Liver (tissue), 10 donors: ENCODE measurements at places on chromosomes 7 and 10.

DNA sequence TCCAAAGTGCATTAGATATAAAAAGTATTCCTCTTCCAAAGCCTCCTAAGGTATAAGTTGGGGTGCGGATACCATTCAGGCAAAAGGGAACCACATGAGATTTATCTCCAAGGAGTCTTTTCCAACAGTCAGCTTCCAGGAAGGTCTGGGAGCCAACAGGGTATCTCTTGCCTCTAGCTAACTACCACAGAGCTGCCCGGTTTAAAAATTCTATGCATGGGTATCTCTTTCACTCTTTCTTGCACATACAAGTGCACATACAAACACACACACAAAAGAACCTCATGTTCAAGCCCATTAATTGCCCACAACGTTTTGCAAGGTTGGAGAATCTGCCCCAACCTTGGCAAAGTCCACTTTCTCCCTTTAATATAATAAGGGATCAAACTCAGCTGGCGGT lies 80.7 kb downstream of the CDK6 start:
- DNase-seq: no peak

DNA sequence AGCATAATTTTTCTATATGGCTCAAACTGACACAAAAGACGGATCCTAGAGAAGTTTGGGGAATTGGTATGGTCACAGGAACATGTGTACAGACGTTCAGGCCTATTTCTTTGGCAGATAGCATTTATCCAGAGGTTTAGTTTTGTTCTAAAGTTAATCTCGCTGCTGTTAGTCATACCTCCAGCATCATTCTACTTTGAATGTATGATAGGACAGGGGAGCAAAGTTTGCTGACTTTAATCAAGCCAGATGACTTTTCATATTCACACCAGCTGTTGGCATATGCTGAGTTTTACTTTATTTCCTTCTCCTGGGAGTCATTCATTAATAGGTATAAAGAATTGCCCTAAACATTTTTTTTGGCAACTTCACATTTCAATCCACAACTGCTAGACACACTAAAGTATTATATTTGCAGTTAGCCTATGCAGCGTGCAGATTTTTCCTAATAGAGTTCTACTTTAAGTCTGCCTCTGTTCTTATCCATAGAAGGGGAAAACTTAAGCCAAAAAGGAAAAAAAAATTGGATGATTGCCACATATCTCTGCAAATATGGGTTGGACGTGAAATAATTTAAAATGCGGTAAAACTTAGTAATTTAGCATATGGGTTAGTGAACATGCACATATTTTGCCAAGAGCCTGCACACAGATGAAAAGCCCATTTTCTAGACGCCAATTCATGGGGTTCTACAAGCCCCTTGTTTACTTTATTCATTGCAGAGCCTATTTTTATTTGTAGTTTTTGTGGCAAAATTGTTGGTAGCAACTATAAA lies 213.1 kb downstream of the C7orf25 start:
- no peak for DNase-seq

- DNase-seq: no peak
Measured at GRCh38 chr7:32253299-32253698, 183.1 kb upstream of the PDE1C start.

GRCh38 chr7:24885305-24885704 lies 94.7 kb downstream of the OSBPL3 start:
- no peak for DNase-seq

DNA sequence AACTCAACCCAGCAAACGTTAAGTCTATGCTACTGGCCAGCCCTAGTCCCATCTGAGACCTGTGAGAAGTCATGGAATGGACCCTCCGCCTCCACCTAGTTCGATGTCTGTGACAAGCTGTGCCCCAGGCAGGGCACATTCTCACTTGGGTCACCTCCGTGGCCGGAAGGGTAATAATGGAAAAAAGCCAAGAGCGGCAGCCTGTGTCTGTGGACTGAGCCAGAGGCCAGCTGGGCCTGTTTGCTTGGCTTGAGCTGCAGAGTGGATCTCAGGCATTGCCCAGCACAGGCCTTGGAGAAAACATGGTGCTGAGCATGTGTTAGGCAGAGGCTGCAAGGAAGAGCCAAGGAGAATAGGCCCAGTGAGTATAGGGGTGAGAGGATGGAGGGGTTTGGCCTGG lies 97.8 kb downstream of the GALNT17 start:
- no peak for DNase-seq

GRCh38 chr10:88996927-88997326 lies 6.3 kb downstream of the FAS start:
- no peak for DNase-seq
